ENCODE measurements at places on chromosomes 6 and 20.

GRCh38 chr6:402901-403658, 11.5 kb downstream of the IRF4 start:
- no peak for DNase-seq

GRCh38 chr6:28208111-28208659, 16.9 kb upstream of the ZSCAN9 start:
- DNase-seq: no peak

- no peak for DNase-seq
Observed at GRCh38 chr6:115902436-115902835, 158.3 kb downstream of the FRK start.

- no peak for DNase-seq
Observed at GRCh38 chr6:13260831-13261230, 67.5 kb downstream of the TBC1D7 start.

DNA sequence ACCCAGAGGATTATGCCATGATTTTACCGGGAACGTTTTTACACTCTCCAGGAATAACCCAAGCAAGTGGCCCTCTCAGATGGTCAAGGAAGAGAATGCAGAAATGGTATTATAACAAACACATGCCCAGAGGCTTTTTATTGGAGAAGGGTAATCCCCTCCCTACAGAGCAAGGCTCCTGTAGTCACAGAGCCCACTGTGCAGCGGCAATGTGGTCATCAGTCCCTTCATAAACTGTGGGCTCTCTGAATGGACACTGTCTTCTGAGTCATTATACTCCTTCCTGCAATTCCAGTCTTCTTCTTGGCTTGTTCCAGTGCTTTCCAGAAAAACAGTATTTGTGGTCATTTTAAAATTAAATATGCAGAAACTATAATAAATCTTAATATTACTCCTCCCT, 74.7 kb downstream of the LAMA4 start:
- no peak for DNase-seq

DNA sequence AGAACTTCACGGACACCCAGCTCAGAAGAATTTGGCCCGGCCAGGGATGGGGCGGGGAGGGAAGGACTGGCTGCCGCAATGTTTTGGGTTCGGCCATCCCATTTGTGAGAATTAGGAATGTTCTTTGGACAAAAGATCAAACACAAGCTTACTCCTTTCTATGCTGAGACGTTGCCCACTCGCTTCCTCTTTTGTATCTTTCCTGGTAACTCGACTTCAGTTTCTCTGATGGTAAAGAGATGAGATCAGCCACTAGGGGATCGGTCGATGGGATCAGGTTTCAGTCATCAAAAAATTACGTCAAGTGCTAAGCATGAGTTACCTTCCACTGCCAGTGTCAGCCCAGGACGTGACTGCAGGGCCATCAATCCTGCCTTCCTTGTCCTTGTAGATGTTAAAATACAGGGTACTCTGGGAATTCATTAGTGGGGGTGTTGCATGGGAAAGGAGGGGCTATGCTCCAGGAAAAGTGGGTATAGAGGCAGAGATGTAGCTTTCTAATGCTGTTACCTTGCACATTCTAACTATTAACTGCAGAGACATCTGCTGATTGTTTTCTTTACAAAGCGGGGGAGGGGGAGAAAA, 190.2 kb downstream of the TSHZ2 start:
- no peak for DNase-seq

GRCh38 chr6:156879591-156879990, 102.4 kb downstream of the ARID1B start:
- DNase-seq: no peak

- no peak for DNase-seq
Observed at GRCh38 chr6:148457137-148457842, 114.7 kb downstream of the SASH1 start.

GRCh38 chr6:75102301-75102700, 103.6 kb downstream of the COL12A1 start:
- no peak for DNase-seq

DNA sequence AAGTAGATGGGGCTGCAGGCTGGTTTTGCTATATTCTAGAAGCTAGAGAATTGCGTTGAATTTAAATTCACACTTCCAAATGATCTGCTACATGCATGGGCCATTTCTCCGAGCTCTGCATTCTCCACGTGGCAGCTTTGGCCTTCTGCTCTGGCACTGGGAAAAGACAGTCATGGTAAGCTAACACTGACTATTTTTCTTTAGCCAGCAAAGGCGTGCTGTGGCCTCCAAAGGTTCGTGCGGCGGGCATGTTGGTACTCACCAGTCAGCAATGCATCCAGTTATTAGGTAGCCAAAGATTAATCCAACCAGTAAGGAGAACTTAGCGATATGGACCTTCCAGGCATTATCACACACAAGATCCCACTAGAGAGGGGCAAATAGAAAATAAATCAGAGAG, 41.4 kb downstream of the SLC22A23 start:
- no peak for DNase-seq

DNA sequence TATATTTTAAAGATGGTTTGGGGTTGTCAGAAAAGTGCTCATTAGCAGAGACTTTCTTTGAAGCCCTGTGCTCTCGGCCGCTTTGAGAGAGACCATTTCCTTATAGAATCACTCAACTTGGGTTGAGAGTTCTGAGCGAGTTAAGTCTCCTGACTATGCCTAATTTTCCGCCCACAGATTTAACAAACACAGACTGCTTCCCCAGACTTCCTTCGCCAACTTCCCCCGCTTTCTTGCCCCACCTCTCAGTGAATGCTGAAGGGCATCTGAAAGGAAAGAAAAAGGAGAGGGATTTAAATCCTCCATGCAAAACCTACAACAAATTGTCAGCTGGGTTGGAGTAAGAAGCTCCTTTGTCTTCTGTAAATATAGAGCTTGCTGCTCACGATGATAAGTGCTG, 224.0 kb downstream of the EYA2 start:
- peak; percentile 90 for DNase-seq

DNA sequence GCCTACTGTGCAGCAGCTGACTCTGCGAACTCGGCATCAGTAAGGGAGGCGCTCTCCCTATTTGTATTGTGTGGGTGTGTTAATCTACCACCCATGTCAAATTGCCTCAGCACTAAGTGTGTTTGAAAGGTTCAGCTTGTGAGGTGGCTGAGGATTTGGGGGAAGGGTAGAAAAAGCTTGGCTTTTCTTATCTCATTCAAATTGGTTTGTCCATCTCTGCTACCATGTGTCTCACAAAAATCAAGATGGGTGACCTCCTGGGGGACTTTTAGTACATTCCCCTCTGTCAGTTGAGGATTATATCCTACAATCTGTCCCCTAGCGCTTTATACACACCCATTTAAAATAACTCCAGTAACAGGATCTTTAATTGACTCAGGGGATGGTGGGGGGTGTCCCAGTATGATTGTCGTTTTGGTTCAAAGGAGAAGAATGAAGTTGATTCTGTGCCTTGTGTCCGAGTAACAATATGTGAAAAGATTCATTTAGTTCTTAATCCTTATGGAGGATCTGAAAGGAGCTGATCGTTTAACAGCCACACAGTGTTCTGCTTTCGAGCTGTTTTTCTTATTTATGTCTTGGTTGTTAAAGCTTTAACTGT, 609.6 kb downstream of the PKHD1 start:
- no peak for DNase-seq

Data from inflammatory macrophage (primary cell).